ENCODE measurements at places on chromosomes 13 and 19. TPM values are rescaled to one million over a fixed set of nuclear protein-coding genes. Genes with fewer than 3 reads are reported as not detected.

- H3K36me3 ChIP-seq: no peaks in the 10 kb centered on the region
- peak overlapping the region; percentile 51 for H3K27ac ChIP-seq
- H3K4me1 ChIP-seq: peaks cover 2% of the 10 kb centered on the region
- DNase-seq: no peak
- H3K4me3 ChIP-seq: no peak overlapping the region
Measured at GRCh38 chr13:48403151-48403631, 9.7 kb downstream of the LPAR6 start.

GRCh38 chr19:623175-623916 lies 10.0 kb downstream of the POLRMT start:
- no peaks in the 10 kb centered on the region for H3K4me1 ChIP-seq
- H3K36me3 ChIP-seq: no peaks in the 10 kb centered on the region
- H3K27ac ChIP-seq: no peak overlapping the region
- no peaks in the 10 kb centered on the region for H3K27me3 ChIP-seq

IRGC gene
- not detected for total RNA-seq

IZUMO4 gene
- total RNA-seq: 3.6 TPM

GRCh38 chr13:113735194-113735593 lies 23.8 kb upstream of the TMEM255B start:
- H3K4me3 ChIP-seq: no peak overlapping the region
- peak; percentile 41 for DNase-seq
- H3K27me3 ChIP-seq: no peaks in the 10 kb centered on the region
- H3K4me1 ChIP-seq: no peaks in the 10 kb centered on the region
- no peak overlapping the region for H3K27ac ChIP-seq

DNA sequence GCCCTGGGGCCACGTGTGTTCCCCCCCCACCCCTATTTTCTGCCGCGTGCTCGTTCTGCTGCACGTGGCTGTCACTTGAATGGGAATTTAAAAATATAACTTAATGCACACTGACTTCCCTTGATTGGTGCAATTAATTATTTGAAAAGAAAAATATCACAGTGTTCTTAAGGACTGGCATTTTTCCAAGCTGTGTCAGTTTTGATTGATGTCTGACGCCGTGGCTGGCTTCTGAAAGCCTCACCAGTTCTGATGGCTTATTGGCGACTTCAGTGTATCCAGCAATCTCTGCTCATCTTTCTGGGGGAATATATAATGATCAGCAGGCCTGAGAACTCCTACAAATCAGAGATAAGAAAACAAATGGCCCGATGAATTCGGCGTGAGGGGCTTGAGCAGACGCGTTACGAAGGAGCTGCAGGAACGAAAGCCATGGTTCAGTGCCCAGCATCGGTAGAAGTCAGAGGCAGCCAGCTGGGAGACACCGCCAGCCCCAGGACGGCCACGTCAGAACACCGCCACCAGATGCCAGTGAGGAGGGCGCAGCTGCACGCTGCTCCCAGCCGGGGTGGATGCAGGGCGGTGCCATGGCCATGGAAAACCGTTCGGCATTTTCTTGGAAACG lies 111.2 kb downstream of the KDM4B start:
- H3K4me1 ChIP-seq: no peaks in the 10 kb centered on the region
- H3K4me3 ChIP-seq: no peak overlapping the region
- no peaks in the 10 kb centered on the region for H3K36me3 ChIP-seq
- no peak overlapping the region for H3K27ac ChIP-seq
- DNase-seq: no peak

EPS8L1 gene
- 0.81 TPM for total RNA-seq

AZU1 gene
- not detected for total RNA-seq

PNKP gene
- 76.5 TPM for total RNA-seq

GRCh38 chr19:57441979-57442752 lies 7.0 kb downstream of the ZNF749 start:
- no peaks in the 10 kb centered on the region for H3K27me3 ChIP-seq
- DNase-seq: no peak
- no peak overlapping the region for H3K27ac ChIP-seq
- H3K4me1 ChIP-seq: no peaks in the 10 kb centered on the region

DNA sequence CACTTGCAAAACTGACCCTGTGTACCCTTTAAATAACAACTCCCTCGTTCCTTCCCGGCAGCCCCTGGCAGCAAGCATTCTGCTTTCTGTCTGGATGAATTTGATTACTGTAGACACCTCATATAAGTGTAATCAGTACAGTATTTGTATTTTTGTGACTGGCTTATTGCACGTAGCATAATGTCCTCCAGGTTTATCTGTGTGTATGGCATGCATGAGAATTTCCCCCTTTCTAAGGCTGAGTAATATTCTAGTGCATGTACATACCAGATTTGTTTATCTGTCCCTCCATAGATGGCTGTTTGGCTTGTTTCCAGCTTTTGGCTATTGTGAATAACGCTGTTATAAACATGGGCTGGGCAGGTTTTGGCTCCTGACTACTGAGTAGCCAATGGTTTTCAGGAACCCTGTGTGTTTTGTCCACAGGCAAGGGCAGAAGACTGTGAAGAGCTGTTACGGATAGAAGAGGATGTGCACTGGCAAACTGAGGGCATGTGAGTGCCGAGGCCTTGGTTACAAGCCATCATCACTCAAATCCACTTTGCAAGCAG lies 98.0 kb downstream of the ESD start:
- DNase-seq: no peak
- H3K27me3 ChIP-seq: no peaks in the 10 kb centered on the region
- peaks cover 3% of the 10 kb centered on the region for H3K4me1 ChIP-seq

CRX gene
- not detected for total RNA-seq
